Astrocyte (in vitro differentiated cells and primary cell): ENCODE measurements at places on chromosomes 6 and 20.

DNA sequence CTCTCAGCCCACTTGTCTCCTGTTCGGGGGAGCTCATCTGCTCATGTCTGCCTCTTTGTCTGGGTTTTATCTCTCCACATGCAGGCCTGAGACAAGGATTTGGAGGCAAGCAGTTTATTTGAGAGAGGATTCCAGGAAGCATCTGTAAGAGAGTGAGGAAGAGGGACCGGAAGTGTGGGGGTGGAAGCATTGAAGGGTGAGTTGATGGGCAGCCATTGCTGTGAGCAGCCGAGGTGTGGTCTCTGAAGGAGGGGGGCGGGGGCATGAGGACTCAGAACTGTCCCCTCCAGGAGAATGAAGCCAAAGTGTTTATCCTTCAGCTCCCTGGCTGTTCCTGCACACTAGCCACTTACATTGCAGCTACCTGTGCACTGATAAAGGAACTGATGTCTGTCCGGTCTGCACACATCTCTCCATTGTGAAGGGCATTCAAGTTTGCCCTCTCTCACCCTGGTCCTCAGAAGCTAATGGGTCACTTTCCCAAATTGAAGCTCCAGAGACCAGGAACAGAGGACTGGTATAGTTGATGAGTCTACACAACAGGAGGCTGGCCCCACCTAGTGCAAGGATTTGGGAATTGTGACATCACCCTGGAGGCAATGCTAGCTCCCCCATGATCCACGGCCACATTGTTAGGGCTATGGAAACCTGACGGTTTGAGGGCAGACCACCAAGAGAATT lies 100.5 kb upstream of the FOXA2 start:
- no peak for DNase-seq

GRCh38 chr6:116073765-116074440 lies 13.2 kb upstream of the FRK start:
- peak; percentile 59 for DNase-seq

DNA sequence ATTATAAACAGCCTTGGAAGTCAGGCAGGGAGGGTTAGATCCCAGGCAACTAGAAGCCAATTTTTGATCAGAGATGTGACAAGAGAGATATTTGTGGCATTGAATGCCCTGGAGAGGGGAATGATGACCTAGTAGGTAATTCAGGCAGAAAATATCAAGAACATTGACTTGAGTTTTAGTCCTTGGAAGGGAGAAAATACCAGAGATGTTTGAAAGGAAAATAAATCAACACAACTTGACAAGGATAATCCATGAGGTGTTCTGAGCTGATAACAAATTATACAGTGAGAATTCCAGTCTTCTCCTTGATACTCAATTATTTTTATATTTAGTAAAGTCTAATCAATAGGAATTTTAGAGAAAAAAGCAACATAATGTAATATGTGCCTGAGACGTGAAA lies 10.6 kb upstream of the MARCKS start:
- DNase-seq: no peak

GRCh38 chr20:37331060-37331857 lies 14.7 kb upstream of the SRC start:
- DNase-seq: no peak
